ENCODE measurements at places on chromosomes 11 and 22.

DNA sequence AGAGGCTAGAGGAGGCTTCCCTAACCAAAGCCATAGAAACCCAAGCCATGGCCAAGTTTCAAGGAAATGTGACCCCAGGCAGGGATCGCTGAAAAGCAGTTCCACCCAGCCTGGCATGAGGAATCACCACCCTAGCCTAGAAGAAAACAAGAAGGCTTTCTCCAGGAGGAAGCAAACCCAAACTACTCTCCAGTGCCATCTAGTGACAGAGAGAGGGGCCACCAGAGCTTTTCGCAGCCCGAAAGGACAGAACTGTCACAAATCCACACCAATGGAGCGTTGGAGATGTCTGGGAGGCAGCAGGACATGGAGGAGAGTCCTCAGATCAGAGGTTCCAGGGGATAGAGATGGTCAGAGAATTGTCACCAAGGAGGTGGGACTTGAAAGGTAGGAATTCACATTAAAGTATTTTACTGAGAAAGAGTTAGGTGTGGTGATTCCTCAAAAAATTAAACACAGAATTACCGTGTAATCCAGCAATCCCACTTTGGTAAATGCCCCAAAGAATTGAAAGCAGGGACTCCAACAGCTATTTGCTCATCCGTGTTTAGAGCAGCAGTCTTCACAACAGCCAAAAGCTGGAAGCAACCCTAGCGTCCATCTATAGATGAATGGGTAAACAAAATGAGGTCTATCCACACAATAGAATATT, 67.3 kb upstream of the NUP50 start:
- no peaks in the 10 kb centered on the region for H3K27me3 ChIP-seq
- H3K4me3 ChIP-seq: no peak overlapping the region
- H3K4me1 ChIP-seq: no peaks in the 10 kb centered on the region
- H3K27ac ChIP-seq: no peak overlapping the region
- no peaks in the 10 kb centered on the region for H3K36me3 ChIP-seq

DNA sequence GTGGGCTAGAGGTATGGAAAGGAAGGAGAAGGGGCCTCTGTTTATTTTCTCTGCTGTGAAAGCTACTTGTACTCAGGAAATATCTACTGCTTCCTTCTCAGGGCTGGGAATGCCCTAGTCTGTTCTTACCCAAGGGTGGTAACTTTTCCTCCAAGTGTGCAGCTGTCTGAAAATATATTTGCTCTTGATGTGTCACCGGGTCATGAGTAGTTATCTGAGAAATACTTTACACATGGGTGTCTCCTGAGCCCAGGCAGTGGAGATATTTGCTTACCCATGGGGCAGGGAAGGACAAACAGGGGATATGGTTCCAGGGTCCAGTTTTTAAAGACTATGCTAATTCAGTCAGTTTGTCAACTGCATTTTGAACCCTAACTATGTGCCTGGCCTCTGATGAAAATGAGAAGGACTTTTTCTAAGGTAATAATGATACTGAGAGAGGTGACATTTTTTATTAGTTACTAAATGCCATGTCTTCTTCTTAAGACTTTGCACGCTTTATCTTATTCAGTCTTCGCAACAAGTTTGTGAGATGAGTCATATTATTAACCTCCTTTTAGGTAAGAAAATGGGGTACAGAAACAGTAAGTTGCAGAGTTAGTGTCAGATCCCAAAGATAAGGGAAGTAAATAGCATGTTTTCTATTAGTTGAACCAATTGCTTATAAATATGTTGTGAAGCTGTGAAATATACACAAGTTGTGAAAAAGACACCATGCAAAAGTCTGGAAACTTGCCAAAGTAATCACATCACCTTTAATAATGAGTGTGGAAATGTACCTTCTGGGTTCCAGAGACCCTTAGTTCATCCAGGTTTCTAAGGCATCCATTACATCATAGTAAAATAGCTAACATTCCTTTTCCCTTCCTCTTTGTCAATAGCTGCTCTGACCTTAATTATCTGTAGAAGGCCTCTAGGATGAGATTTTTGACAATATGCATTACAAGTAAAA, 22.9 kb downstream of the SYTL2 start:
- H3K4me1 ChIP-seq: no peaks in the 10 kb centered on the region
- no peak overlapping the region for H3K4me3 ChIP-seq
- no peaks in the 10 kb centered on the region for H3K27me3 ChIP-seq
- H3K36me3 ChIP-seq: no peaks in the 10 kb centered on the region
- DNase-seq: no peak

DNA sequence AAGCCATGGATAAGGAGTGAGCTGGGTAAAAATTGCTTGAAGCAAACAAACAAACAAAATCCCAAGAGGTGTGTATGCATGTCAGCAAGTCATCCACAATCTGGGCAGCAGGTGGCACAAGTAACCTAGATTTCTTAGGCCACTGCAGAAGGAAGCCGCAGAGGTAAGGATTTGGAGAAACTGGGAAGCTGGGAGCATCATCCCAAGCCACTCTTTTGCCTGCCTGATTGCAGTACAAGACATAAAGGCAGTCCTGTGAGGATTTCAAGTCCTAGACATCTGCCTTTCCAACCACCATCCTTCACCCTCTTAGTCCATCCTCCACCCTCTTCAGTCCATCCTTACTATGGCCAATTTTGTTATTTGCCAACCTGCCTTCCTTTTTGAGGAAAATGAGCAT, 67.2 kb upstream of the BMAL1 start:
- H3K4me1 ChIP-seq: no peaks in the 10 kb centered on the region
- no peaks in the 10 kb centered on the region for H3K27me3 ChIP-seq
- no peaks in the 10 kb centered on the region for H3K36me3 ChIP-seq
- H3K4me3 ChIP-seq: no peak overlapping the region
- H3K27ac ChIP-seq: no peak overlapping the region

- no peaks in the 10 kb centered on the region for H3K36me3 ChIP-seq
- H3K27ac ChIP-seq: no peak overlapping the region
- H3K4me1 ChIP-seq: no peaks in the 10 kb centered on the region
- DNase-seq: no peak
- H3K4me3 ChIP-seq: no peak overlapping the region
- H3K27me3 ChIP-seq: no peaks in the 10 kb centered on the region
These were observed 28.0 kb downstream of the CCDC15 start for GRCh38 chr11:124982043-124982442.

- H3K36me3 ChIP-seq: no peaks in the 10 kb centered on the region
- peak; percentile 72 for DNase-seq
- H3K27ac ChIP-seq: peak overlapping the region; percentile 65
- no peaks in the 10 kb centered on the region for H3K27me3 ChIP-seq
- peaks cover 15% of the 10 kb centered on the region for H3K4me1 ChIP-seq
These were observed 23.3 kb upstream of the PPP6R3 start for GRCh38 chr11:68436985-68437926.

DNA sequence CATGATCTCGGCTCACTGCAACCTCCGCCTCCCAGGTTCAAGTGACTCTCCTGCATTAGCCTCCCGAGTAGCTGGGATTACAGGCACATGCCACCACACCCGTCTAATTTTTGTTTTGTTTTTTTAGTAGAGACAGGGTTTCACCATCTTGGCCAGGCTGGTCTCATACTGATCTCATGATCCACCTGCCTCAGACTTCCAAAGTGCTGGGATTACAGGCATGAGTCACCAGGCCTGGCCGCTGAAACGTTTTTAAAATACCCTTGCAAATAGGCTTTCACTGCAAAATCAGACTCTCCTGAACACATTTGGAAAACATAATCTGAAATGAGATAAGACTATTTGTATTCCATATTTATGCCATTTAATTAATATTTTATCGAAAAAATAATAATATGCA, 826.1 kb upstream of the CNTN5 start:
- H3K4me1 ChIP-seq: no peaks in the 10 kb centered on the region
- H3K4me3 ChIP-seq: no peak overlapping the region
- H3K27me3 ChIP-seq: no peaks in the 10 kb centered on the region

GRCh38 chr11:110158317-110159200, 65.4 kb downstream of the ZC3H12C start:
- H3K27ac ChIP-seq: no peak overlapping the region
- H3K36me3 ChIP-seq: peaks cover 38% of the 10 kb centered on the region
- no peaks in the 10 kb centered on the region for H3K4me1 ChIP-seq
- no peak for DNase-seq

DNA sequence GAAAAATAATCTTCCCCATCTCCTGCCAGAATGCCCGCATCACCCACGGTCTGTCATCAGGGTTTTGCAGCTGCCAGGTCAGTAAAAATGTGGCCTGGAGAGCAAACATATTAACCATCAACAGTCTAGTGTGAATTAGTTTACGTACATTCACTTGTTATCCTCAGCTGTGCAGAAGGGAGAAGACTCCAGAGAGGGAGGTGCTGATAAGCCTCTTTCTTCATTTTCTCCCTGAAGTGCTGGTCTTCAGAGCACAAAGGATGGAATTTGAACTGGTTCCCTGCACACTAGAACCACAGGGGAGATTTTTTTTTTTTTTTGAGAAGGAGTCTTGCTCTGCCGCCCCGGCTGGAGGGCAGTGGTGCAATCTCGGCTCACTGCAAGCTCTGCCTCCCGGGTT, 8.2 kb downstream of the FGF19 start:
- peaks cover 2% of the 10 kb centered on the region for H3K4me1 ChIP-seq
- no peak for DNase-seq
- H3K27me3 ChIP-seq: peaks cover 74% of the 10 kb centered on the region

DNA sequence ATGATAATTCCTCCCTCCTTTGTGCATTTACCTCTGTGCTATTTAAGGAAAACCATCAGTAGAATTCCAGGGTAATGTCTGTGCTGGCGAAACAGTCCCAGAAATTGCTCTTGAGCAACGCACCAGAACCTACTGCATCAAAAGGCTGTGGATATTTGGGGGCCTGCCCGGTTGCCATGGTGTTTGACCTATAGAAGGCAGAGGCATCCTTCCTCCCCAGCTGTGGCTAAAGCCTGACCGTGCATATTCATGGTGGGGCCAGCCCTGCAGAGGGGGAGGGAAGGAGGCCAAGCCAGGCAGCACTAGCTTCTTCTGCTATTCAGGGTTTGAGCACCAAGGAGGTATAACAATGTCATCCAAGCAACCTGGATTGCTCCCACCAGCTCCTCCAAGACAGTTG, 215.0 kb upstream of the E2F8 start:
- no peaks in the 10 kb centered on the region for H3K36me3 ChIP-seq
- no peak overlapping the region for H3K27ac ChIP-seq
- DNase-seq: peak; percentile 45
- H3K27me3 ChIP-seq: no peaks in the 10 kb centered on the region
- H3K4me1 ChIP-seq: no peaks in the 10 kb centered on the region

- H3K27ac ChIP-seq: no peak overlapping the region
- no peak for DNase-seq
- H3K36me3 ChIP-seq: no peaks in the 10 kb centered on the region
- H3K27me3 ChIP-seq: no peaks in the 10 kb centered on the region
- H3K4me3 ChIP-seq: no peak overlapping the region
These were observed 88.3 kb upstream of the PARVA start for GRCh38 chr11:12288931-12289666.

DNA sequence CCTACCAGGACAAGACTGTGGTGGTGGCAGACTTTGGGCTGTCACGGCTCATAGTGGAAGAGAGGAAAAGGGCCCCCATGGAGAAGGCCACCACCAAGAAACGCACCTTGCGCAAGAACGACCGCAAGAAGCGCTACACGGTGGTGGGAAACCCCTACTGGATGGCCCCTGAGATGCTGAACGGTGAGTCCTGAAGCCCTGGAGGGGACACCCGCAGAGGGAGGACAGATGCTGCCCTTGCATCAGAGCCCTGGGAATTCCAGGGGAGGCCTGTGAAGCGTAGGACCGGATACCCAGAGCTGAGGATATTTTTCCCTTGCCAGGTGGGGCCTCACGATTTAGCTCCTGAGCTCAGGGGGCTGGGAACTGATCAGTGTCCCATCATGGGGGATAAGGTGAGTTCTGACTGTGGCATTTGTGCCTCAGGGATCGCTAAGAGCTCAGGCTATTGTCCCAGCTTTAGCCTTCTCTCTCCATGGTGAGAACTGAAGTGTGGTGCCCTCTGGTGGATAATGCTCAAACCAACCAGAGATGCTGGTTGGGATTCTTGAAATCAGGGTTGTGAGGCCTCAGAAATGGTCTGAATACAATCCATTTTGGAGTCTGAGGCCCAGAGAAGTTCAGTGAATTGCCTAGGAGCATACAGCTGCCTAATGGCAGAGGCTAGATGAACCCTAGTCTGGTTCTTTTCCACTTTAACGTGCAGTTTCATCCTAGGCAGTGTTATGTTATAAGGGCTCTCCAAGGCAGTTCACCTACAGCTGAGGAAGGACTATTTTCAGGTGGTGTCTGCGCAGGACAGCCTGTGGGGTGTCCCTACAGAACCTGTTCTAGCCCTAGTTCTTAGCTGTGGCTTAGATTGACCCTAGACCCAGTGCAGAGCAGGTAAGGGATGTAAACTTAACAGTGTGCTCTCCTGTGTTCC, 19.5 kb downstream of the PIK3IP1 start:
- H3K27me3 ChIP-seq: no peaks in the 10 kb centered on the region
- no peak overlapping the region for H3K27ac ChIP-seq
- no peak for DNase-seq
- no peaks in the 10 kb centered on the region for H3K36me3 ChIP-seq
- no peak overlapping the region for H3K4me3 ChIP-seq

DNA sequence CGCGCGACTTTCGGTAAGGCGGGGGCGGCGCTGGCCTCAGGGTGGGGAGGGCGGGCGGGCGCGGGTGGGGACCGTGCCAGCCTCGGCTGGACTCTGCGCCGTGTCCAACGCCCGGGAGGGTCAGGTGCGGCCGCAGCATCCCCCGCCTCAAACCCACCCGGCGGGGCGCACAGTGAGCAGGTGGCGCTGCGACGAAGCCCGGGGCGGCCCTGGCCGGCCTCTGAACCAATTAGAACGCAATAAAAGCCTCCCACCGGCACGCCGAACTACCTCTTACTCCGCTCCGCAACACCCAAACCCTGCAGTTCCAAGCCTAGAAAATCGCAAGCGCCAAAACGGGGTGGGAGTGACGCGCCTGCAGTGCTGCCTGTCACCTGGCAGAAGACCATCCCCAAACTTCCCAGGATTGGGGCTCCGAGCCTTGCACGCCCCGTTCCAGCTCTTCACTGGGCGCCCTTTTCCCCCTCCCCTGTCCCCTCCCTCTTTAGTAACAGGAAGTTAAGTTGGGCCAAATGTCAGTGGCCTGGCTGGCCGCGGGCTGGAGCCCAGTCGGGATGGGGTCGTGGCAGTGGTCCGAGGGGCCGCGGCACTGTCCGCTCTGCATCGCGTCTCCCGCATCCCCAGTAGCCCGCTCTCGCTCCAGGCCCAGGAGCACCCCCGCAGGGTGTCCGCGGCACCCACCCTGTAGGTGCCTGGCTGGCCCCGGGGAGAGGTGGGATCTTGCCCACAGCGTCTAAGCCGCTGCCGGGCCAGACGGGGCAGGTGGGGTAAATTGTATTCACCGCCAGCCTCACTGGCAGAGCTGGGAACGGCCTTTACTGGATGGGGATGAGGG, 541 bp downstream of the MICAL2 start:
- no peaks in the 10 kb centered on the region for H3K36me3 ChIP-seq
- H3K27ac ChIP-seq: peak overlapping the region; percentile 81
- H3K27me3 ChIP-seq: no peaks in the 10 kb centered on the region
- DNase-seq: no peak
- H3K4me1 ChIP-seq: peaks cover 12% of the 10 kb centered on the region

DNA sequence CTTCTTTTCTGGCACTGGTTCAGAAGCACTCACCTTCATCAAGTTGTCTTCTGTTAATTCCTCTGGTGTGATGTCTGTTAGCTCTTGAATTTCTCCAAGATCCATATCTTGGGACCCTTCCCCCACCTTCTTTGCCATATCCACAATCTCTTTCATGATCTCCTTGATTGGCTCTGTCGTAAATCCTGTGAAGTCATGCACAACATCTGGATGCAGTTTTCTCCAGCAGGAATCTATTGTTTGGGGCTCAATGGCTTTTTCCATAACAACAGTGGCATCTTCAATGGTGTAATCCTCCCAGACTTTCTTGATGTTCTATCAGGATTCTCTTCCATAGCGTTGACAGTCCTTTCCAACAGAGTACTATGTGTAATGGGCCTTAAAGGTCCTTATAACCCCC, 96.9 kb downstream of the CSTPP1 start:
- no peaks in the 10 kb centered on the region for H3K36me3 ChIP-seq
- H3K27ac ChIP-seq: no peak overlapping the region
- no peak overlapping the region for H3K4me3 ChIP-seq
